Cardiac ventricle fibroblast (primary cell): ENCODE measurements at places on chromosomes 5 and 9. TPM values are rescaled to one million over a fixed set of nuclear protein-coding genes. Genes with fewer than 3 reads are reported as not detected.

GPX8 gene
- 108 and 132 TPM in 2 replicates for total RNA-seq

NKD2 gene
- 13.9 and 20.2 TPM in 2 replicates for total RNA-seq

RNF180 gene
- total RNA-seq: 1.9 and 3.0 TPM in 2 replicates

PFN3 gene
- total RNA-seq: not detected in 2 replicates

TMEM215 gene
- not detected in 2 replicates for total RNA-seq

TCF7 gene
- 0.34 and 0.62 TPM in 2 replicates for total RNA-seq

MYOT gene
- total RNA-seq: not detected in 2 replicates

DAPK1 gene
- total RNA-seq: 19.5 and 21.1 TPM in 2 replicates

PPP2R2B gene
- total RNA-seq: not detected in 2 replicates

IFNA2 gene
- total RNA-seq: not detected in 2 replicates

APBB3 gene
- total RNA-seq: 8.4 and 9.0 TPM in 2 replicates

WNT8A gene
- total RNA-seq: not detected in 2 replicates

ELOVL7 gene
- 0.12 TPM in 1 of 2 replicates, not detected in the other for total RNA-seq

SOHLH1 gene
- not detected in 2 replicates for total RNA-seq

SHOC1 gene
- not detected in 2 replicates for total RNA-seq

DMXL1 gene
- total RNA-seq: 17.5 and 18.8 TPM in 2 replicates

INSL6 gene
- total RNA-seq: not detected in 2 replicates

CXCL14 gene
- 0.64 TPM in 1 of 2 replicates, not detected in the other for total RNA-seq

EQTN gene
- total RNA-seq: not detected in 2 replicates

CDC20B gene
- not detected in 2 replicates for total RNA-seq

SLC24A2 gene
- not detected in 2 replicates for total RNA-seq

LIX1 gene
- total RNA-seq: not detected in 2 replicates

CREBRF gene
- 15.7 and 16.3 TPM in 2 replicates for total RNA-seq

RAI14 gene
- 24.1 and 27.6 TPM in 2 replicates for total RNA-seq

TXNDC8 gene
- not detected in 2 replicates for total RNA-seq

RLN1 gene
- not detected in 2 replicates for total RNA-seq

DOCK8 gene
- 0.25 and 1.2 TPM in 2 replicates for total RNA-seq

CCDC69 gene
- 9.3 and 11.7 TPM in 2 replicates for total RNA-seq

SLC36A2 gene
- not detected in 2 replicates for total RNA-seq

PLEKHG4B gene
- total RNA-seq: not detected in 2 replicates

UIMC1 gene
- total RNA-seq: 15.0 and 16.9 TPM in 2 replicates

RNF208 gene
- total RNA-seq: not detected in 2 replicates

PCDHGB4 gene
- total RNA-seq: 14.1 and 14.6 TPM in 2 replicates

FIBCD1 gene
- 0.15 and 0.62 TPM in 2 replicates for total RNA-seq

GLDC gene
- total RNA-seq: 0.64 and 1.3 TPM in 2 replicates
